ENCODE measurements at places on chromosomes 16 and 17.
A peak's percentile ranks its signal among the peaks of the same experiment; 100 is the strongest.

DNA sequence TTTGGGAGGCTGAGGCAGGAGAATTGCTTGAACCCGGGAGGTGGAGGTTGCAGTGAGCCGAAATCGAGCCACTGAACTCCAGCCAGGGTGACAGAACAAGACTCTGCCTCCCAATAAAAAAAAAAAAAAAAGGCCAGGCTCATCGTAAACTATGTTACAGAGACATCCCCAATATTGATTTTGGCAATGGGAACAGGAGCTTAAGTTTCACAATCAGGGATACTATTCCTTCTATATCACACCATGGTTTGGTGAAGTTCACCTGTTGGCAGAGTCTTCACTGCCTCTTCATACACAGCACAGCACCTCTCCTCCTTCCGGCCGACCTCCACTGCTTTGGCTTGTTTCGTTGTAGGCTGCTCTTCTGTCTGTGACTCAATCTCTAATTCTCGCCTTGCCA is 21.2 kb downstream of the UTP6 start:
- no peak for DNase-seq

- no peak for DNase-seq
These were observed at the start of gene DLX4 for GRCh38 chr17:49969134-49969759. DLX4 (plus strand) TSS chr17:49969190; CDS start chr17:49969469, 279 bp downstream.

GRCh38 chr16:14600164-14600563 is 29.9 kb downstream of the PARN start:
- no peak for DNase-seq

DNA sequence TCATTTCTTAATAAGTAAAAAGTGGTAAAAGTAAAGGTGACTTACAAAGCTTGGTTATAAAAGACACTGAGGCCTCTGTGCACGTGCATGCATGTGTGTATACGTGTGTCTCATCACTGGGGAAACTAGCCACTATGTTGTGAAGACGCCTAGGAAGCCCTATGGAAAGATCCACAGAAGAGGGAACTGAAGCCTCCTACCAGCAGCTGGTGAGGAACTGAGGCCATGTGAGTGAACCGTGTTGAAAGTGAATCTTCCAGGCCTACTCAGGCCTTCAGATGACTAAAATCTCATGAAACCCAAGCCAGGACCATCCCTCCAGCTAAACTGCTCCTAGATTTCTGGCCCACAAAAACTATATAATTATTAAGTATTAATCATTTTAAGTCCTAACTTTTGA is 23.7 kb downstream of the PHLPP2 start:
- DNase-seq: no peak

DNA sequence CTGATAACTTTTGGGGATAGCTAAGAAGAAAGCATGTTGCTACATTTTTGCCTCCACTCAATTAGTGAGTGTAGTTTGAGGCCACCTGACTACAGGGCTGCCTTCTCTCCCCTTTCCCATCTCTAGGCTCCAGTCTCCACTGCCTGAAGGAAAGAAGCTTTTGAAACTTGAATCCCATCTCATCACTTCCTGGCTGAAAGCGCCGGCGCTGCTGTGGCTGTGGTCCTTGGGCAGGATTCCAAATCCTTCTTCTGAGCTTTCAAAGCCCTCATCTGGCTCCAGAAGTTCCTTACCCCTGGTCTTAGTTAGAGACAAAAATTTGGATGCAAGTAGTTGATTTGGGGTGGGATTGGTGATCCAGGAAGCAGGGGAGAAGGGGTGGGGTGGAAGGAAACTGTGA is 119.4 kb downstream of the FOXL1 start:
- DNase-seq: no peak

GRCh38 chr16:67431775-67432505 is 1.0 kb downstream of the HSD11B2 start:
- DNase-seq: no peak

GRCh38 chr17:81465910-81466309 is 46.7 kb downstream of the ACTG1 start:
- DNase-seq: no peak

- peak; percentile 65 for DNase-seq
These were observed at the start of gene SP6 for GRCh38 chr17:47850692-47851573. SP6 (minus strand) TSS chr17:47851163; CDS start chr17:47848429, 2,734 bp downstream.

GRCh38 chr17:16929757-16930520 is 42.0 kb downstream of the TNFRSF13B start:
- DNase-seq: no peak

- DNase-seq: no peak
These were observed 1.6 kb upstream of the SEBOX start for GRCh38 chr17:28366605-28367004.

DNA sequence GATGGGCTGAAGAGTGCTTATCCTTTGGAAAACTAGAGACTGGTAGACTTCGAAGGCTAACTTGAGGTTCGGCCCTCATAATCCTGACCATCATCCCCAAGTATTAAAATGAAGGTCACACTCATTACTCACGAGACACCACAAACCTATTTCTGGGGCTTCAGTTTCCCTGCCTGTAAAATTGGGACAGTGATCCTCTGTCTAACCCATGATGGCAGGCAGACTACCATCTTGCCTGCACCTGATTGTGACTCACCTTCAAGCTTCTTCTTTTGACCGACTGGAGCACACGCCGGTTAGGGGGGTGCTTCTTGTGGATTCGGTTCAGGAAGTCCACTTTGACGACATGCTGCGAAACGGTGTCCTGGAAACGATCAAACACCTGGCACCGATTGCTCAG is 14.2 kb upstream of the DHRS13 start:
- no peak for DNase-seq

- peak; percentile 58 for DNase-seq
These were observed 70.8 kb upstream of the TNRC6C start for GRCh38 chr17:77887464-77888241.

DNA sequence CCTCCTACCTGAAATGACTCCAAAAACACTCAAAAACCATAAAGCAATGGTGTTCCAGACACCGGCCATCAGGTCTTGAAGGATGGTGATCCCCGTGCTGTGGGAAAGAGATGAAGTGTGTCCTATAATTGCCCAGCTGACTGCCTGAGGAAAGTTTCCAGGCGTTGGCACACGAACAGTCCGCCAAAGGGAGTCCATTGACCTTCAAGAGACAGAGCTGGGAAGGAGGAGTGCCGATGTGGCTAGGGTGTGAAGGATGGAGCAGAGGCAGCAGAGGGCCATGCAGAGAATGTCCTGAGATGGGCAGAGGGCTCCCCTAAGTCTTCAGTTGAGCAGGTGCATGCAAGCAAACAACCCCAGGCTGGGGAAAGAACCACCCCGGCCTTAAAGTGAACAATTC is 11.9 kb upstream of the NUBP1 start:
- DNase-seq: no peak
